Activated T-helper 1 cell treated with anti-CD3 and anti-CD28 coated beads, Interleukin-2, amount 50 U/mL, for 16 hours (primary cell): ENCODE measurements at places on chromosomes 7 and 10.

- DNase-seq: no peak
Measured at GRCh38 chr7:128939861-128940410, 2.2 kb downstream of the IRF5 start.

GRCh38 chr7:157044147-157044687, 33.8 kb upstream of the MNX1 start:
- no peak for DNase-seq

GRCh38 chr7:72042855-72043254, 369.3 kb downstream of the CALN1 start:
- no peak for DNase-seq

- no peak for DNase-seq
Measured at GRCh38 chr7:88291398-88292173, 15.1 kb downstream of the STEAP4 start.

- peak; percentile 44 for DNase-seq
Measured at GRCh38 chr10:43304687-43305333, 37.9 kb upstream of the RASGEF1A start.

DNA sequence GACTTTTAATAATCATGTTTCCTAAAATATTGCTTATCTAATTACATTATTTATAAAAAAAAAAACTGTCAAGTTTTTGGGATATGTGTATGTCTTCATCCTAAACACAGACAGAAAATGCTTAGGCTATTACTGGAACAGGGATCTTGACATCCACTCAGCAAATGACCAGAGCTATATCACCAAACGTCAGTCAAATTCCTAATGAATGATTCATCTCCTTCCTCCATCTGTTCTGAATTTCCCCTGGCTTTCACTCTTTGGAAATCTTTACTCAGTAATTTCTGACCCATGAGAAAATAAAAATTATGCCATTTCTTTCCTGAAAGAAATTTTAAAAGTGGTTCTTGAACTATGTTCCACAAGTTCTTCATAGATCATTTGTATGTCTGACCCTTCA, 552.4 kb upstream of the KCND2 start:
- DNase-seq: no peak

DNA sequence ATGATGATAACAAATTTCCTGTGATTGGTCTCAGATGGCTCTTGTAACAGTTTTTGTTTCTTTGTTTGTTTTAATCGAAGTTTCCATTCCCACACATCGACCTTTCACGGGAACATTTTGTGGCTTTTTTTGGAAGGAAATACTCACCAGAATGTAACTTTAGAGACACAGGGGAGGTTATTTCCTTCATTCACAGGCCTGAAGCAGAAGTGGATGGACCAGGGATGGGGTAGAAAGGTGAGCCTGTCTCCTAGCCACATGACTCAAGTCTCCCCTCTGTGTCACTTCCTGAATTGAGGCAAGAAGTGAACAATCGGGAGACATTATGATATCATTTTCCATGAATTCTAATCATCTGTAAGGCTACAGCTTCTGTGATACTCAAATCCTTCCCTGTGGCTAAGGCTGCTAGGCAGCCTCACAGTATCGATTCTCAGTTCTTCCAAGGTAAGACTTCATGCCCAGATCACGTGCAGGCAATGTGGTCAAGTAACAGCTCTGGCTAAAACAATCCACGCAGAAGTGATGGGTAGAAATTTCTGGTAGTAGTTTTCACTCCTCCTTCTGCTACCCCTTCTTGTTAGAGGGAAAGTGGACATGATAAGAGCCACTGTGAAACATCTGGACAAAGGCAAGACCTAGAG, 203.9 kb upstream of the NEBL start:
- DNase-seq: no peak

DNA sequence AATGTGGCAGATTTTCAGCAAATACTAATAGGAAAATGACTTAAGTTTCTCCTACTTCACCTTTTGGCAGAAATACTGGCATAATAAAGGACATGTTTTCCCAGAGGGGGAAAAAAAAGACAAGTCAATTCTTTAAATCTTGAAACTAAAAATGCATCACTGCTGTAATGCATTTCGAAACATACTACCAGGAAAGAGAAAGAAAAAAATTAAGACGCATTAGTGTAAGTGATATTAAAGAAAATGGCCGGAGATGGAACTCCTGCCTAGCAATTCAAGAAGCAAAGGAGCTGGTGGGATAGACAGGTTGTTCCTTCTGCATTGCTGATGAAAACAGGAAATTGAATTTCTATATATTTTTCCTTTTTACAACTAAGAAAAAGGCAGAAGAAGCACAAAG, 3.2 kb downstream of the ACTR1A start:
- no peak for DNase-seq

DNA sequence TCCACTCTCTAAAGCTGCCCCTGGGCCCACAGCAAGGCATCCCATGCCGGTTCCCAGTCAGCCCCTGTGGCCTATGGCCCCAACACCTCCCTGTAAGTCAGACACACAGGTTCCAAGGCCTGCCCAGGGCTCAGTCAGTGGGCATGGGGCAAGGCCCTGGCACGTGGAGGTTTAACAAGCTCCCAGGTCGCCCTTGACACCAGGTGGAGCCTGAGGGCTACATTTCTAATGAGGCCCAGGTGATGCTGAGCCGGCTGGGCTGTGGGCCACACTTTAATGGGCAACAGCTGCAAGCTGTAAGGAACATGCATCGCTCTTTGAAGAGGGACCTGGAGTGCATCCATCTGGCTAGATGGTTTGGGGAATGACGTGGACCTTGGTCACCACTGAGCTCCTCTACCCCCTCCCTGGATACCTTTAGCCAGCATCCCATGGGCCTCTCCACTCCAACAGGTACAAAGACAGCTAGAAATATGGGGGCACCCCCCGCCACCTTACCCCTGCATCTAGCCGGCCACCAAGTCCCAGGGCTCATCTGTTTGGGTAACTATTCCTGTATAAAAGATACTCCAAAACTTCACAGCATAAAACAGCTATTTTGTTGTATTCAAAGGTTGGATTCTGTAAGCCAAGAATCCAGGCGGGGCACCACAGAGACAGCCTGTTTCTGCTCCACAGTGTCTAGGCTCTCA, 122.5 kb downstream of the OAT start:
- no peak for DNase-seq

DNA sequence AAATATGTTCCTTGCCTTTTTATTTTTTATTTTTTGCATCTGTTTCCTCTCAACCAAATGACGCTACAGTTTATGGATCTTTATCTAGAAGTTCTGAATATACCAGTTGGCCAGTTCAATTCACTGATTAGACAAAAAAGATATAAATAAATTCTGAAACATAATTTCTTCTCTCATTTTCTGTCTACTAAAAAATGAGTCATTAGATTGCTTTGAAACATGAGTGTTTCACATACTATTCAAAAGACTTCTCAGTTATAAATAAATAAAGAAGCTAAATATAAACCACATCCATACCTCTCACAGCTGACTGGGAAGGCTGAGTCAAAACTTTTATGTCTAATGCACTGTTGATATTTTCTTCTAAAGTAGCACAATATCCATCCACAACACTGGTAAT, 97.6 kb upstream of the GPR22 start:
- no peak for DNase-seq

DNA sequence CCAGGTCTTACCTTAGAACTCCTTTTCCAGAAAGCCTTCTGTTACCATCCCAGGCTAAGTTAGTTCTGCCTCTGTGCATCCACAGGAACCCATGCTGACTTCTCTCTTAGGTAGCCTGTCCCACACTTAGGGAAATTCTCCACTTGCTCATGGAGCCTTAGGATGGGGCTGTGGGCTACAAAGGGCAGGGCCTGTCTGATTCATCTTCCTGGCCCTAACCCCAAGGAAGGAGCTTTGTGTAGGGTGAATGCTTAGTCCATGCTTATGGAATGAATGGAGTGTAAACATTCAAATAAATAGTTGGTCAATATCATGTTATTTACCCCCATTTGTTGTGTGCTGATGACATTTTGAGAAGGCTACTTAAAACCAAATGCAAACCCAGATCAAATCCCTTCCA, 54.7 kb downstream of the EMX2 start:
- no peak for DNase-seq

DNA sequence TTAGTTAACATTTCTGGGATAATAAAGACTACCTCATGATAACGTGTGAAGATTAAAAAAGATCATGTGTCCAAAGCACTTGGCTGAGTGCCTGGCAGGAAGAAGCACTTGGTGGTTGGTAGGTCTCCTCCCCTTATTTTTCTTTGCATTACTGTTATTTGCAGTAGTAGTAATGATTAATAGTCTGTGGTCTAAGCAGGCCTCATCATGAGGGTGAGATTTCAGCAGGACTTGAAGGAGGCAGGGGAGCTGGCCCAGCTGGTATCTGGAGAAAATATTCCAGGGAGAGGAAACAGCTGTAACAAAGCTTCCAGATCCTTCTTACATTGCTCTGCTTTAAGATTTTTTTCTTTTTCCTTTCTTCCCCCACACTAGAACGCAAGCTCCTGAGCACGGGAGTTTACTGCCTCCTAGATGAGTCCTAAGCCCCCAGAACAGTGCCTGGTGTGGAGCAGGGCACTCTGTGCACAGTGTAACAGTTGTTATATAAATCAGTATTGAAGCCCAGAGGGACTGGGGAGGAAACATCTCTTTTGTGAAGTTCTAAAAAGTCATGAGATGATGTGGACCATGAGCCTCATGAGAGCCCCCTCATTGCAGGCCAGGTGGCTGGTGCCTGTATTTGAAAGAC, 31.1 kb upstream of the RHEB start:
- no peak for DNase-seq

DNA sequence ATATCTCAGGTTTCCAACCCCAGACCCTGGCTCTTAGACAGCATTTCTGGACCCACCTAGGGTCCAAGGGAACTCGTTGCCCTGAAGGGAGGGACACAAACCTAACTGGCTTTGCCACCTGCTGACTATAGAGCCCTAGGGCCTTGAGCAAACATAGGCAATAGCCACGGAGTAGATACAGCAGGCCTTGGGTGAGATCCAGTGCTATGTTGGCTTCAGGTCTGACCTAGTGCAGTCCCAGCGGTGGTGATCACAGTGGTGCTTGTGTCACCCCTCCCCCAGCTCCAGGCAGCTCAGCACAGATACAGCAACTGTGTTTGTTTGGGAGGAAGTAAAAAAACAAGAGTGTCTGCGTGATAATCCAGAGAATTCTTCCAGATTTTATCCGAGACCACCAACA, 9.7 kb upstream of the TNKS2 start:
- DNase-seq: no peak

GRCh38 chr7:116942504-116942903, 10.8 kb upstream of the ST7 start:
- no peak for DNase-seq

GRCh38 chr7:45978010-45978681, 57.1 kb upstream of the IGFBP3 start:
- no peak for DNase-seq

- no peak for DNase-seq
Measured at GRCh38 chr10:132920101-132920925, 22.1 kb downstream of the CFAP46 start.

DNA sequence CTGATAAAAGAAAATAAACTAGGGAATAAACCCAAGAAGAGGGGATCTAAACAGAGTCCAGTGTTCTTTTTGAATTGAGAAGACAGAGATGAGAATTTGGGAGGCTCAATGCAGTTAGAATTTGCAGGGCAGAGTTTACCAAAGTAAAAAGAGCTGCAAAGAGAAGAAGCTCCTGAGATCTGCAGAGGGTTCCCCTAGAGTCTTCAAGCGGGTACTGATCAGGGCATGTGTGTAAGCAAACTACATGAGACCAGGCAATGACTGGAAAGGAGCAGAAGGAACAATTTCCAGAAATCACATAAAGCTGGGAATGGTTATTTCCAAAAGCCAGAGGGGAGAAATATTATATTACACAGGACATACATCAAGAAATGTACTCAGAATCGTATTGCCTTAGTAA, 58.1 kb upstream of the TES start:
- DNase-seq: no peak

- no peak for DNase-seq
Measured at GRCh38 chr7:2412587-2413201, 9.3 kb downstream of the CHST12 start.

DNA sequence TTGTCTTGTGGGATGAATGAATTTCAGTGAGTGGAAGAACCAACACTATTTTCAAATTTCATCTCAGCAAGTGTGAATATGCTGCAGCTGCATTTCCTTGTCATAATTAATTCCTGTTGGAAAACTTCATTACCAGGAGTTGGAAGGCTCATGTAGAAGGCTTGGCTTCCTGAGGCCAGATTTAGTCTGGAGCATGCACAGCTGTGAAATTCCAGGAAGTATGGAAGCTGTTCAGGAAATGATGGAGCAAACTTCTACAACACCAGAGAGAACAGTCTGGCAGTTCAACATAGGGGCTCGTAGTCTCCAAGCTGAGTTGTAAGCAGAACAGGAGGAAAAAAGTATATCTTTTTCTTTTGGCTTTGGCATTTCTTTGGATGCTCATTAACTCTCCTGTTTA, 1439.9 kb upstream of the CELF2 start:
- no peak for DNase-seq

- no peak for DNase-seq
Measured at GRCh38 chr7:28955718-28956607, 2.2 kb downstream of the TRIL start.

GRCh38 chr7:651032-651728, 75.3 kb upstream of the DNAAF5 start:
- DNase-seq: peak; percentile 6

DNA sequence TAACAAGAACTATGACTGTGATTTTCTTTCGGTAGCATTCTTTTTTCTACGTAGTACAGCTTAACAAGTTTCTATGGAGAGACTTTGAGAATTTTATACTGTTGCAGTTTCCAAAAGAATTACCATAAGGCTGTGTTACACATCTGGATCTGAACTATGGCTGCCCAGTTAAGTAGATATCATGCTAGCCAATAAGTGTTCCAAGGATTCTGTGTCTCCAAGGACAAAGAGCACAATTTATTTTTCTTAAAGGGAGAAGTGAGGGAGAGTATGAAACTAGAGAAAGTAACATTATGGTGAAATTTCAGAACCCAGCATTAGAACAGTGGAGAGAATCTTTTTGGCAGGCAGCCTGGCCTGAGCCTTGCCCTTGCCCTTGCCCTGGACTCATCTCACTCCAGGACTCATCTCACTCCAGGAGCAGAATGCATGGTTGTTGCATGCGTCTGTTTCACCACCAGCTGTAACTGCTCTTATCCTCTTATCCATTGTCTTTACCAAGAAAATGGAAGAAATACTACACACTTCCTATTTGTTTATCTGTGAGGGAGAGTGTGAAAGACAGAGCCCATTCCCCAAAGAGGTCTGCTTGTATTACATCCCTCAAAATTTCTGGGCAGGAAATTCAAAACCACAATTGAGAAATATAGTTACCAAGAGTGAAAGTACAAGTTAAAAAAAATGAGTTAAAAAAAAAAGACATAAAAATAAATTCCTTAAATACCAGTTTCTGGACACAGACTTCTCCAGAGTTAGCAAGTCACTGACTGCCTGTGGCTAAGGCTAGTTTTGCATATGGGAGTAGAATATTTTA, 1067.5 kb downstream of the NRG3 start:
- DNase-seq: no peak

DNA sequence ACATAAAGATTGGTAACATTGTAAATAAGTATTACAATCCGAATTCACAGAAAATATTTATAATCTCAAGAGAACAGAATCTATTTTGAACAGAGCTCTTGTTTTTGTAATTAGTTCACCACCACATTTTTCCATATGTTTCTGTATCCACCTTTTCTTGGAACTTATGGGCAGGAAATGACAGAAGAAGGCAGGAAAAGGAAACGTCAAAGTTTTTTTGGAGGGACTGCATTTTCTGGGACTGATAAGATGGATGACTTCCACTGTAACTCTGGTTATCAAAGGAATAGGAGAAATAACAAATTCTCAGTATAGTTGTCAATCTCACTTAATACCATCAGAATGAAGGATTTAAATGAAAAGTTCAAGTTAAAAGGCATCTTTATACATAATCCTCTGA, 75.1 kb upstream of the SMNDC1 start:
- DNase-seq: no peak
